Right kidney (tissue), 9 donors: ENCODE measurements at places on chromosomes 12 and 14.
A peak's percentile ranks its signal among the peaks of the same experiment; 100 is the strongest.

DNA sequence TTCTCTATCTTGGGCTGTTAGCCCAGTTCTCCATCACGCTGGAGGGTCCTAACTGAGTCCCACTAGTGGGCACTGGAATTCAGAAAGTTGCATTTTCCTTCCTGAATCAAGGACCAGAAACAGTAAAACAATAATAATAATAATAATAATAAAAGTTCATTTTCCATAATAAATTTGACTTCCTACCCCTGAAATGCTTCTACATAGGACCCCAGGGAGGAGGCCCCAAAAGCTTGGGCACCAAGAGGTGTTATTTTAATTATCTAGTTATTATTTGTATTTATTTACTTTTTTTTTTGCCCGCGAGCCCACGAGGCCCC, 12.4 kb downstream of the SCNN1A start:
- DNase-seq, result no peak

DNA sequence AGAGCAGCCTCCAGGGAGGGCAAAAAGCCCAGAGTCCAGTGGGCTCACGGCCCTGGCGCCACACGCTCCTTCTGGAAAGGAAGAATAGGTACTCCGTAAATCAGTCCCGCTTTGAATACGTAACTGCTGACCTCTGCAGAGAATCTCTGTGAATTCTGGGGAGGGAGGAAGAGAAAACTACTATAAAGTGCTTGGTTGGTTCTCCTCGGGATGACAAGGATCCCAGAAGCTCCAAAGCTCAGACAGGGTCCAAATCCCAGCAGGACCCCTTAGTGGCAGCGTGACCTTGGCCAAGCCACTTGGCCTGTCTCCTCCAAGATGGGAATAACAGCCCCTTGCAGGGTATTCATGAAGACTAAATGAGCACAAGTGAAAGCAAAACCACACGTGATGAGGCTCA, 31.7 kb downstream of the ANO2 start:
- DNase-seq, result no peak

DNA sequence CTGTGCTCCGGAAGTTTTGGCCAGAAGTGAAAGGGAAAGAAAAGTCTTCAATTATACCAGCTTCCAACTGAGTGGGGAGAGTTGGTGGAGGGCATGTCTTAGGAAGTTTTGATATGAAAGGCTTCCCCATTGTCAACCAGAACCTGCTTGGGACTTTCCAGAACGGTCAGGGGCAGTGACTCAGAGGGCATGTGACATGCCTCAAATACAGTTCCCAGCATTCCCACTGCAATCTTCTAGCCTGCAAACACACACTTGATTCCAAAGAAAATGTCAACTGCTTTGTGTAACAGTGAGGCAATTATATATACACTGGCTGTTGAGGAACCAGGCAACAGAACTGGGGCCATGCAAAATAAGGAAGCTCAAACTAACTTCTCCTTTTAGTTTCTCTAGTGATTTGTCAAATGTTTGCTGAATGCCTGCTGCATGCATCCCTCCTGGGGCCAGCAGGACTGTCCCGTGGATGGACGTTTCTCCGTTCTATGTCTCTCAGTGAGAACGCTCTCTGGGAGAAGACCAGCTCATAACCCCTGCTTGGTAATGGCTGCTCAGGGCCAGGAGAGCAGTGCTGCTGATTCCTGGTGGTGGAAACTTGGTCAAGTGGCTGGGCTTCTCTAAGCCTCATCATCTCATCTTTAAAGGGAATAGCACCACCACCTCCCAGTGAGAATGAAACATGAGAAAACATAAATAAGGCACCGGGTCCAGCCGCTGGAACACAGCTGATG, 18.3 kb downstream of the SLC25A47 start:
- DNase-seq, result no peak

- no peak for DNase-seq
Observed at GRCh38 chr12:13337791-13338190, 141.3 kb downstream of the EMP1 start.

- DNase-seq, result no peak
Observed at GRCh38 chr12:4278329-4279197, 5.0 kb downstream of the CCND2 start.

DNA sequence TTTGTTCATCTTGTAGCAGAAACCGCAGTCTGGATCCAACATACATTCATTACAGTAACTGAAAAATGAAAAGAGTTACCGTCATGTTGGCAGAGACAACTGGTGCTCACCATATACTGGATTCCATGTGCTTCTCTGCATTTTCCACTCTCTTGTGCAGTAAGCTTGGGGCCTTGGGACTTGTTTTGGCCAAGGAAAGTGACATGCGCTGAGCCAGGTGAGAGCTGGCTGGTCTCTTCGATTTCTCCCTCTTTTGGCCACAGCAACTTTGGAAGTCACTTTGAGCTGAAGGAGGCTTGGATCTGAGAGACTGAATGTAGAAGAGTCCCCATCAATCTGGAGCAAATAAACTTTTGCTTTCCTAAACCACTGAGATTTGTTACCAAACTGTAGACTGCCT, 210.6 kb upstream of the ABCD2 start:
- DNase-seq, result no peak

DNA sequence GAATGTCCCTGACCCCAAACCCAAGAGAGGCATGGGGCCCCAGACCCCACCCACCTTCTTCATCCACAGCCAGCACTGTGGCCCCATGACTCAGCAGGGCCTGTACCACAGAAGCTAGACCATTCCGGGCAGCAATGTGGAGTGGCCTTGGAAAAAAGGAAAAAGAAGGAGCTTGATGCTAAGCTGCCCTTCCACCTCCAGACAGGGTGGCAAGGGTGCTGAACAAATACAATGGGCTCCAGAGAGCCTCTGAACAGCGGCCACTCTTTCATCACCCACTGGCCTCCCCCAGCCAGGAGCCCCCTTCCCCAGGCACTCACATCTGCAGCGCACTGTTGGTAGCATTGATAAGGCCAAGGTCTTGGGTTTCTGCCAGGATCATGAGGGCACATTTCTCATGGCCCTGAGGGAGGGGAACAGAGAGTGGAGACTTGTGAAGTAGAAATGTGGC, 13.9 kb downstream of the SLC39A5 start:
- no peak for DNase-seq

GRCh38 chr14:106286697-106287290, 760.4 kb downstream of the TMEM121 start:
- DNase-seq, result no peak

DNA sequence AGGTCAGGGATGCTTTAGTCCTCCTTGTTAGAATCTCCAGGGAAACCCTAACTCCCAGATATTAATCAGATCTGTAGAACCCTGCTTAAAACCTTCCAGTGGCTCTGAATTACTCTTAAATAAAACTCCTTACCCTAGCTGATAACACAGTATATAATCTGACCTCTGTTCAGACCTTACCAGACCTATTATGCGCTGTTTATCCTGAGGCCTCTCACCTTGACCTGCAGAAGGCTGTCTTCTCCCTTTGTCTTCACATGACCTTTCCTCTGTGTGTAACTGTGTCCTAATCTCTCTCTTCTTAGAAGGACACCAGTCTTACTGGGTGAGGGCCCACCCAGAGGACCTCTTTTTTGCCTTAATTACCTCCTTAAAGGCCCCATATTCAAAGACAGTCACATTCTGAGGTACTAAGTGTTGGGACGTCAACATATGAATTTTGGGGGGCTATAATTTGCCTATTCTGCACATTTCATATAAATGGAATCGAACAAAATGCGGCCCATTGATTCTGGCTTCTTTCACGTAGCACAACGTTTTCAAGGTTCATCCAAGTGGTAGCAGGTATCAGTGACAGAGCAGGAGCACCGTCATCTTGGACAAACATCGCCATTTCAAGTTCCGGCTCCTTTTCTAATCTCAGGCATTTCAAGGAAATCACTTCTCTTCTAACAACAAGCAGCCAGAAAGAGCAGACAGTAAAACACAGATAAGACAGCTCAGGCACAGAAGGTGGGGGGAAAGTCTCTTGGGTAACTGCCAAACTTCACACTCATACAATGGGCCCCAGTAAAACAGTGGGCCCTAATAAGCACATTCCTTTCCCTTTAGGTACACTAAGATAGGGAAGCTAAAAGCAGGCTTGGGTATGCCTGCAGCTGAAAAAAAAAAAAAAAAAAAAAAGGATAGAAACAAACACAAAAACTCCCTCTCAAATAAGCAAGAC, 200.2 kb upstream of the NUDT4 start:
- DNase-seq, result no peak

- peak; percentile 27 for DNase-seq
Observed at GRCh38 chr14:28754209-28754985, 12.2 kb upstream of the FOXG1 start.

GRCh38 chr12:74906224-74906623, 303.4 kb downstream of the KCNC2 start:
- DNase-seq, result no peak

DNA sequence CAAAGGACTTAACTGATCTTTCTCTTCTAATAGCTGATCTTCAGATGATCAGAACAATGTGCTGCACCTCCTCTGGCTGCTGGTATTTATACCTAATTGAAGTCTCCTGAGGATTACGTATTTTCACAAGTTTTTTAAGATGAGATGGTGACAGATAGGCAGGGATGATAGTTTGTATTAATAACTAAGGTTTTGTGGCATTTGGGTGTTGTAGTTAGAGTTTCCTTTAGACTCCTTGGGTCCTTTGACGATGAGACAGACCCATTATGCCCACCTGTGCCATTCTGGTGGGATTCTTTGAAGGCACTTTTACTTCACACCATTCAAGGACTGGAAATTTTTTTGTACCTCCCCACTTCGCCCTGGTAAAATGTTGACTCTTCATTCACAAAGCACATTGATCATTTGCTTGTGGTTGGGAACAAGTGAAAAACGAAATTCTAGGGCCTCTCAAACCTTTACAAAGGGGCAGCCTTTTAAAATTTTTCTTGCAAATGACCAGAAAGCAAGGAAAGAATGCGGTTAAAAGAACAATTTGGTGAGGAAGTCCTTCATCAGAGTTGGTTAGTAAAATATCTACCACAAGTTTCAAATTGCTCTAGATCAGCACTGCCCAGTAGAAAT, at the start of gene IFNG:
IFNG (minus strand) TSS at position 60 of the 624 bp plus-strand sequence. CDS start 125 bp downstream, outside the sequence.
- no peak for DNase-seq

GRCh38 chr12:104588921-104589590, 132.3 kb downstream of the CHST11 start:
- DNase-seq, result no peak

- no peak for DNase-seq
Observed at GRCh38 chr12:66070378-66071120, 60.0 kb downstream of the LLPH start.

GRCh38 chr12:23555180-23555824, 394.2 kb downstream of the SOX5 start:
- no peak for DNase-seq

GRCh38 chr12:82867762-82868500, 181.2 kb downstream of the TMTC2 start:
- DNase-seq, result no peak

DNA sequence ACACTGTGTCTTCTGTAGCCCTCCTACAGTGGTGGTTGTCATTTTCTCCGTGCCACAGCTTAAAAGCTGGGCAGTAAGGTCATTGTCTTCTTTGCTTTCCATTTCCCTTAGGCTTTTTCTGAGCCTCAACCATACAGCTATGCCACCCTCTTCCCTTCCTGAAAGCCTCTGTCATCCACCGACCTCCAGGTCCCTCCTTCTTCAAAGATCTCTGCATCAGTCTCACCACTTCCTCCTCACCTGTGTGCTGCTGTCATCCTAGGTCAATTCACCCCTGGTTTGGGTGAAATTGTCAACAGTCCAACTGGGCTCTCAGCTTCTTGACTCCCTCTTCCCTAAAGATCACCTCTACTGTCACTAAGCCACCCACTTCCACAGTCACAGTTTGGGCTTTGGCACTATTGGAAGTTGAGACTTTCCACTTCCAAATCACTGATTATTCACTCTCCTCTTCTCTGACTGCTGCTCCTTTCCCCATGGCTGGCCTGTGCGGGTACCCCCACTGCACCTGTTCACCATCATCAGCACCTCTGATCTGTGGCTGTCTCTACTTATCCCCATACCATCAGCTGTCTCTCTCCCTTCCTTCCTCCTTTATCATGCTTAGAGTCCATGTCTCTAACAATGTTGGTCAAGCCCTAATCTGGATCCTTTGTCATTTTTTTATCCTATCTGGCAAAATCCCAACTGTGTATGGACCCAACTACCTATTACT, 15.5 kb upstream of the TSPAN9 start:
- DNase-seq, result no peak

GRCh38 chr12:118361092-118361404, 11.7 kb downstream of the TAOK3 start:
- DNase-seq, result no peak

- no peak for DNase-seq
Observed at GRCh38 chr12:22700106-22700505, 75.1 kb downstream of the ETNK1 start.

- DNase-seq, result no peak
Observed at GRCh38 chr12:59768031-59768430, 172.2 kb downstream of the SLC16A7 start.

DNA sequence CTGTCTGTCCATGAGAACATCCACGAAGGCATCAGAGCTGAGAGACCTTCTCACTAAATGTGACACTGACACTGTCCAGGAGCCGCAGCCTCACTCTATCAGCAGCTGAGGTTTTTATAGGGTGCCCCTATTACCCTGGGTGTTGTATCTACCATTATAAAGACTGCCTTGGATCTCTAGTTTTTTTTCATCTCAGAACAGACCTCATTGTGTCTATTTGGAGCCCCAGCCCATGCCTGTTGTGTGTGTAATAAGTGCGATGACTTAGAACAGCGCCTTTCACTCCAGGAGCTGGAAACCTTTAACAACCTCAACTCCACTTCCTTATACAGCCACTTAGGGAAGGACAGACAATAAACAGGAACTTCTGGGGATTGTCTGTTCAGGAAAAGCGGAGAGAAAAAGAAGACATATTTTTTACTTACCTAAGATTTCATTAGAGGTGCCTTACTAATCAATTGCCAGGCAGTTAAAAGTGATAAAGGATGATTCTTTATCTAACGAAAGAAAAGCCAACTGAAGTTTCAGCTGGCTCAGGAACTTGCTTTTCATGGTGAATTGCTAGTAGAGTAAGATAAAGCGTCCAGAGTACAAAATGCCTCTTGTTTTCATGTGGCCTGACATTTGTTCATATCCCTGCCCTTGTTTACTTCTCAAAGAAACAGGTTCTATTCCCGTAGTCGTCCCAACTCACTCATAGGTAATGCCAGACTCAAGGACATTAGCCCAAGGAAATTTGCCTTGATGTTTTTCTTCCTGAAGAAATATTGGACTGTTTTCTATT, 420.6 kb downstream of the RAD51B start:
- no peak for DNase-seq

GRCh38 chr14:106530423-106531107, 1004.2 kb downstream of the TMEM121 start:
- no peak for DNase-seq

GRCh38 chr12:112031472-112031871, 18.2 kb downstream of the ERP29 start:
- DNase-seq, result no peak

GRCh38 chr12:47803191-47803875, 16.4 kb downstream of the HDAC7 start:
- no peak for DNase-seq
